ENCODE measurements at places on chromosomes 2 and 18.

DNA sequence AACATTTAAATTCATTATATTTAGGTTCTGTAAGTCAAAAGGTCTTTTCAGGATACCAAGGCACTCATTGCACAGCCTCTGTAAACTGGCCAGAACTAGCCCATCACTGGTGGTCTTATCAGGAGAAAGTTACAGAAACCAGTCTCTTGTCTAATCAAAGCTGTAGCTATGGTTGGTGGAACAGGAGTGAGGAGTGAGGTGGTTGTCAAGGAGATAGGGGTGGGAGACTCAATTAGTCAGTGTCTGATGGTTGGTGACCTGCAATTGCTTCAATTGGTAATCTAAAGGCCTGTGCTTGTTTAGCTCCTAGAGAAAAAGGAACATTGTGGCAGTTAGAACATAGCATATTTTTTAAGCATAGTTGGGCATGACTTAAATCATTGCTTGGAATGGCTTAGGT is 458.6 kb upstream of the CDH2 start:
- DNase-seq: no peak

DNA sequence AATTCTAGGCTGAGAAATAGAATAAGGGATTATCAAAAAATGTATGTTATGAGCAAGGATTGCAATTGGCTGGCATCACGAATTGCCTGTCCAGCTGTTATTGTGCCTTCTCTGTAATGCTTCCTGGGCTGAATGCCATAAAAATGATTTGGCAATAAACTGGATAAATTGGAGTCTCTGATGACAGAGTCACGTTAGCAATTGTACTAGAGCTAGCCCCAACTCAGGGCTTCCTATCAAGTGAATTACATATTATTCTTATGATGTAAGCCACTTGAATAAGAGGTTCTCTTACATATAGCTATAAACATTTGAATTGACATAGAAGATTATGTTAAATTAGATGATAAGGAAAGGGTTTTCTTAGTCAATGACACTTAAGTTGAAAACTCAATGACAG is 607.5 kb upstream of the REG3G start:
- DNase-seq: no peak

DNA sequence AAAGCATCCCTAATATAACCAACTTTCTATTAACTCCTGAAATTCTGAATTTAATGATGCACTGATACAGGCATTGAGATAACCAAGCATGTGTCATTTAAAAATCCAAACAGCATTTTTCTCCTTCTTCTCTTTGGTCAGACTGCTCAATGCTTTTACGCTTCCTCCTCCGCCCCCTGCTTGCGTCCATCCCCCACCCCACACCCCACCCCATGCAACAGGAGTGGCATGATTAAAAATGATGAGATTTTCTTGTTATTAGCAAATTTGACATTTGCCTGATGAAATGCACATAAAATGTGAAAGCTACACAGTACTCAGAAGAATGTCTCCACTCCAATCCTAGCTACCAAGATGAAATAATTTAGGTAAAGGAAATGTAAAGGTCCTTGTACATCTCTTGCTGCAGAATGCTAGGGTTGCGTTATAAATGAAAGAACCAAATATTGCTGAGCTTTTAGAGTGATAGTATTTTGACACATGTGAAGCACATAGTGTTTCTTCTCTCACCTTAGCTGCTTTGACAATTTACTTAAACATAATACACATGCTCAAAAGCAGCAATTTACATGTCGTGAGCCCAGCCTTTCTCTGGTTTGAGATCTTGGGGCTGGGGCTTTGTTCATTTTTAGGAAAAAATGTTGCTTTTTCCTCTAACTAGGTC is 263.8 kb downstream of the MEIS1 start:
- no peak for DNase-seq

DNA sequence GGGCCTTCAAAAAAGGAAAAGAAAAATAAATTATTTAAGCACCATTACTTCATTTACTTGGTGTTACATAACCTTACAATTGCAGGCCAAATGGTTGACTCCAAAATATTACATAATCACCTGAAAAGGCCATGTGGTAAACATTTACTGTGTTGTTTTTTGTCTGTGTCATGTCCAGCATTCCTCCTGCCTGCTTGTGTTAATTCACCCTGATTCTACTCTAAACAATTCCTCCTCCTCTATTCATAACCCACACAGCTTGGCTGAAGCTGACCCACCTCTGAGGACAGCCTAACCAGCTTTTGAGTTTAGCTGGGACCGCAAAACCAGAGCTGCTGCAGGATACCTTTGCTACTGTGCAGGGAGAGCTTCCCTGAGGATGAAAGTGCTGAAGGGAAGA is 35.4 kb downstream of the TMX3 start:
- no peak for DNase-seq

GRCh38 chr2:201852462-201852861 is 46.1 kb downstream of the CDK15 start:
- no peak for DNase-seq

DNA sequence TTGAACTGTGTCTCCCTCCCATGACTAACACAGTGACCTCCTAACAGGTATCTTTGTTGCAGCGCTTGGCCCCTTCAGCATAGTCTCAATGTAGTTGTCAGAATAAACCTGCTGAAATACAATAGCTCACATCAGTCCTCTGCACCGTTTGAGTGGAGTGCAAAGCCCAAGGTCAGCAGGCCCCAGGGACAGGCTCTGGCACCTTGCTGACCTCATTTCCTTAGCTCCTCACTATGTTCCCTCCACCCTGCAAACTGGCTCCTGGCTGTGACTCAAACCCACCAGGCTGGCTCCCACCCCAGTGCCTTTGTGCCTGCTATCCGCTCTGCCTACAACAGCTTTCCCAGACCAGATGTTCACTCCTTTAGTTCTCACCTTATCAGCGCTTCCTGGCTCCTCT is 146.7 kb downstream of the LRATD1 start:
- no peak for DNase-seq

GRCh38 chr2:22276696-22277095 is 1108.3 kb upstream of the KLHL29 start:
- DNase-seq: no peak

DNA sequence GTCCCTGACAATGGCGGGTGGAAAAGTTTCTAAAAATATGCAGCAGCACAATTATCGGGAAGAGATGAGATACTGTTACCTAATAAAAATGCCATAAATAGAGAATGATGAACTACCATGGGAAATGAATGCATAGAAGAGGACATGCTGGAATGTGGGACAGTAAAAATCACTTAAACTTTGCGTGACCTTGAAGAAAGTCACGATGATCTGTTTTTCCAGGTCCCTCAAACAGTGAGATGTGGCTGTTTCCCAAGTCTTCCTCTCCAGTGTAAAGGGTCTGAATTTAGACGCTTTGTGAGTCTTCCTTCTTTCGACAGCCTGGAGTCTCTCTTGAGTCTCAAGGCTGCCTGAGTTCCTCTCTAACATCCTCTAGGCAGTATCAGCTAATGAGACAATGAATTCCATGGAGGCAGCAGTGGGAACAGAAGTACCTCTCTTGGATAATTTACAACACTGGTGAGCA is 1.4 kb downstream of the CLUL1 start:
- DNase-seq: no peak

Measured in lower leg skin (tissue), 4 donors.